ENCODE measurements at places on chromosomes 16 and 17.

GRCh38 chr16:30904114-30904780, 7.8 kb downstream of the CTF1 start:
- peak; percentile 73 for DNase-seq

DNA sequence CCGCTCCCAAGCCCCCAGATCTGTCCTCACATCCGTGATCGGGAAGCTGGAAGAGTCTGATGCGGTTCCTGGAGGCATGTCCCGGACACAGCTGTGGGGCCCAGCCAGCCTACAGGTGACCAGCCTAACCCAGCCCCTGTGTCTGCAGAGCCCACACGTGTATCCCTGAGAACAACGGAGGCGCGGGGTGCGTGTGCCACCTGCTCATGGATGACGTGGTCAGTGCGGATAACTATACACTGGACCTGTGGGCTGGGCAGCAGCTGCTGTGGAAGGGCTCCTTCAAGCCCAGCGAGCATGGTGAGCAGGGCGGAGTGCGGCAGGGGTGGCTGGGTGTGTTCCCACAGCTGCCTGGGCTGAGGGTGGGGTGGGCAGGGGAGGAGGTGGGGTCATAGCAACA, 30.9 kb downstream of the IL4R start:
- DNase-seq, result no peak

DNA sequence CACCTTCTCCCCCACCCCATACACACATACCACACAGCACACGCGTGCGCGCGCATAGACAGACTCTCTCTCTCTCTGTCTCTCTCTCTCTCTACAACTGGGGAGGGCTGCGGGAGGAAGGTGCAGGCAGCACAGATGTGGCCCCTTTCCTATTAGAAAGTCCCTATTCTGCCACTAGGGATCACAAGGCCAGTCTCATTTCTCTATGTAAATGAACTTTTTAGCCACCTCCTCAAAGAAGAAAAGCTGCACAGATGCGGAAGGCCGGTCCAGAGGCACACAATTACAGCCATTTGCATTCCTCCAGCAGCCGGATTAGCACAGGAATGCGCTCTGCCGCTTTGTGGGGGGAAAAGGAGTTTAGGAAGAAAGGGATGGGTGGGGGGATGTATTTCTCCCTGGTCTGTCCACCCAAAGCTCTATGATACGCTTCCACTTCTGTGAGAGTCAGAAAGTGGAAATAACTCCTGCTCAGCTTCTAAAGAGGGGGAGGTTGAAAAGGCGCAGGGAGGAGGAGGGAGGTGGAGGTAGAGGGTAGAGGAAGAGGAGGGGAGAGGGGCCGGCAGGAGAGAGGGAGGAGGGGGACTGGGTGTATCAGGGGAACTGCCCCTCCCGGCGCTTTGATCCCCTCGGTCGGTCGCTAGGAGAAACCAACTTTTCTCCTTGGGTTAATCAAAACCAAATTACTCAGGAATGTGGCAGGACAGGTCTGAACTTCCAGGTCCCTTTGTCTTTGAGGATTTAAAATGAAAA, 11.7 kb downstream of the ZFHX3 start:
- DNase-seq, result peak; percentile 67

DNA sequence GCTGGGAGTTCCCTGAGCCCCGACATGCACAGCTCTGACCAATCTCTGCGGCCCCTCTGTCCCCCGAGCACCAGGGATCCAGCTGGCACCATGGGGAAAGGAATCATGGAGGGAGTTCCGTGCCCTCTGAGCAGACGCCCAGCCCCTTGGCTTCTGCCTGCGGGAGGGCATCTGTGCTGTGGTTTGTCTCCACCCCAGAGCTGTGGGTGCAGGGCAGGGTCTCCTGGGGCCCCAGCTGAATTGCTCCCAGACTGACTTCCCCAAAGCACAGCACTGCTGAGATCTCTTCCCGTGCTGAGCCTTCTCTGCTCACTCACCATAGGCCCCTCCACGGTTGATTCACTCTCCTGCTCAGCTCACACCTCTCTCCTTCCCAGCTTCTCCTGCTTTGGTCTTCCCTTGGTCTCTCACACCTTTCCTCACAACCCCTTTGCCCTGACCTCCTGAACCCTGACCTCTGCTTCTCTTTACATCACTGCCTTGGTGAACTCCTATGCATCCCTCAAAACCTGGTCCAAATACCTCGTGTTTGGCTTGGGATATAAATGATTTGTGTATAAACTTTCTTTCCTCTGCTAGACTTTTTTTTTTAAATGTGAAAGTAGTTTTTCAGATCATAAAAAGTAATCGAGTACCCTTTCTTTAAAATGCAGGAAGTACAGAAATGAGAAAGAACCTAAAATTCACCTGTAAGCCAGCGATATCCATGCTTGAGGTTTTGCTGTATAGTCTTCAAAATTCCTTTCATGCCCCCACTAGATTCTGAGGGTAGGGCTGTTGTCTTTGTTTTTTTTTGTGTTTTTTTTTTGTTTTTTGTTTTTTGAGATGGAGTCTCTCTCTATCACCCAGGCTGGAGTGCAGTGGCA, 265.3 kb downstream of the SEC14L1 start:
- DNase-seq, result peak; percentile 66

DNA sequence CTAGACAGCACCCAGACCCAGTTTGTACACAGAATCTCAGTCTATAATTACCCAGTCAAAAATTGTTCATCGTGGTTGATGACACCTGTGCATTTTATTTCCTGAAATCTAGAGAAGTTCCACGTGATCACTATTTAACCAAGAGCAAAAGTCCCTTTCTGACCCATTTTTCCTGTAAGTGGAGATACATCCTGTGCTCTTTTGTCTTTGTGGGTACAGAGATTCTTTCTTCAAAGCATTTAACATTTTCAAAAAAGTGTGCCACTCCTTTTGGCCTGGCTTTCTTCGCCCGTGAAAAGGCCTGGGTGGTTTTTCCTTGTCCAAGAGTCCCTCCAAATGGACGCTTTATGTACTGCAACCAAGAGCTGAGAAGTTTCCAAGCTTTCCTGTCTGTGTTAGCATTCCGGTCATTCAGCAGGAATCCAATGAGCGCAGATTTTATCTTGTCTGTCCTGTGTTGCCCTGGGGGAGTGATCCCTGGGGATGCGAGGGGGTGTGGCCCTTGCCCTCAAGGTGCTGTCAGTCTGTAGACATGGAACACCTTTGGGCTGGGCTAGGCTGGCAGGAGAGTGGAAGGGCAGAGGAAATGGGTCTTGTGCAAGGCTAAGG, 161.1 kb upstream of the CACNG5 start:
- peak; percentile 55 for DNase-seq

GRCh38 chr17:6574687-6575595, 18.6 kb upstream of the PITPNM3 start:
- DNase-seq, result peak; percentile 80

DNA sequence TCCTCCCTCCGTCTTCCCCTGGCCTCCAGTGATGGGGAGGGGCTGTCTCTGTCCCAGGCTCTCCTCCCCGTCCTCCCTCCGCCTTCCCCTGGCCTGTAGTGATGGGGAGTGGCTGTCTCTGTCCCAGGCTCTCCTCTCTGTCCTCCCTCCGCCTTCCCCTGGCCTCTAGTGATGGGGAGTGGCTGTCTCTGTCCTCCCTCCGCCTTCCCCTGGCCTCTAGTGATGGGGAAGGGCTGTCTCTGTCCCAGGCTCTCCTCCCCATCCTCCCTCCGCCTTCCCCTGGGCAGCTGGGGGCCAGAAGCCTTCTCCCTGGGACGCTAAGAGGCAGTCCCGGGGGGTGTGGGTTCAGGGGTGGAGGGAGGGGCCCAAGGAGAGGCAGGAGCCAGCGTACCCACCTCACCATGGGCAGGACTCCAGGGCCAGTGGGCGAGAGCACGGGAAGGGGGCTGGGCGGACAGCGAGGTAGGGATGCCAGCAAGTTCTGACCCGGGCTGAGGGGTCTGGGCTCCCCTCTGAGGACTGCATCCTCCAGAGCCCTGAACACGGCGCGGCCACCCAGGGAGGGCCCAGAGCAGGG, 14.8 kb downstream of the UTS2R start:
- DNase-seq, result no peak

DNA sequence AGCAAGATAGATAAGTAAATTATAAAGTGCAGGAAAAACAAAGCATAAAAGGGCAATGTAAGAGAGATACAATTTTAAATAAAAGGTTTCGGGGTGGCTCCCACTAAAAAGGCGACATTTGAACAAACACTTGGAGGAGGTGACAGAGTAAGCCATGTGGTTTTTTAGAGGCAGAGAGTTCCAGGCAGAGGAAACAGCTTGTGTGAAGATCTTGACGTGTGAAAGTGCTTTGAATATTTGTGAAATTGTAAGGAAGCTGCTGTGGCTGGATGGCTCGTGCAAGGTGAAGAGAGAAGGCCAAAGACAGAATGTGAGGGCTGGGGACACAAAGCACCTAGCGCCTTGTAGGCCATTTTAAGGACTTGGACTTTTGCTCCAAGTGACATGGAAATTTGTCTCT, 28.6 kb upstream of the HYDIN start:
- peak; percentile 22 for DNase-seq

DNA sequence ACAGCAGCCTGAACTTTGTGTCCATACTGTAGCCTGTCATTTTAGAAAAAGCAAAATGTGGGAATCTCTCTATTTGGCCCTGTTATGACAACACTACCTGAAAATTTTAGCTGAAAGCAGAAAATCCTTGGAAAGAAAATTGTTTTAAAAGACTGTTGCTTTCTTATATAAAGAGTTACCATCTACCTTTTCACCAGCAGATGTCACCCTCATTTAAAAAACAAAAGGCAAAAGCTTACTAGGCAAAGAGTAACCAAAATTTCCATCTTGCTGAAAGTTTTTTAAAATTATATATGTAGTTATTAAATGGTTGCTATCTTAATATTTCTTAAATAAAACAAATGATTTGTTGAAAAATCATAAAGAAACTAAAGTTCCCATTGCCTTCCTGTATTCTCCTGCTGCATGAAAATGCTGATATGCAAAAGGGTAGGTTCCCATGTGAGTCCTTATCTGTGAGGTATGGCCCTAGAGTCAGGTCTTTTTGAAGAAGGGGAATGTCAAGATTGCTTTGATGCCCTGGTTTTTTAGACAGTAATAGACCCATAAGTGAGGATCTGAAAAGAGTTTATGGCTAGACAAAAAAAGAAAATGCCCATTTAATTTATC, 61.0 kb downstream of the TNRC6C start:
- peak; percentile 77 for DNase-seq

DNA sequence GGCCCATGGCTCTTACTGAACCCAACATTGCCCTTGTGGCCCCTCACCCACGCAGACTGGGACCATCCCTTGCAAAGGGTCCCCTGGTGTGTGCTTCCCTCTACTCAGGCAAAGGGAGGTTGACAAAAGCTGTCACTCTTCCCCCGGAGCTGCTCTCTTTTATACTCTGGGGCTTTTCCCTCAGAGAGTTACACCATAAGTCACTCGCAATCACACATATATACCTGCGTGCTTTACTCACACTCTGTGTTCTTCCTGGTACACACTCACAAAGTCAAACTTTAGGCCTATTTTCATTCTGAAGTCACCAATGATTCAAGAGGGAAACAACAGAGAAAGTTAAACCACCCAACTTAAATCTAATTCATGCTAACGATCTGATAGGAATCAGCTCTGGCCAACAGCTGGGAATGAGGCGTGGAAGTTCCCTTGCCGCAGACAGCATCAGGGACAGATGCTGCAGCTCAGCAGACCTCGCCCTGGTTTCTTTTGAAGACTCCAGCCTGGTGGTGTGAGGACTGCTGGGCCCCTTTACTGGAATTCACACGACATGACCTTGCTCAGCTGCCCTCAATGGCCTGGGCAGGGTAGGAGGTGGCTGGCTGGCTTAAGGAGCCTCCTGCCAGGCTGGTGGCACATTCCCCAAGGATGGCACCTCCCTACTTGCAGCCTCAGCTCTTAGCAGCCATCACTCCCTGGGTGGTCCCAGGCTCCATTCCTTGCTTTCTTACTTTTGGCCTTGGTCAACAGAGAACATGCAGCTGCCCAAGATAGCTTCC, 27.3 kb downstream of the HIC1 start:
- no peak for DNase-seq

DNA sequence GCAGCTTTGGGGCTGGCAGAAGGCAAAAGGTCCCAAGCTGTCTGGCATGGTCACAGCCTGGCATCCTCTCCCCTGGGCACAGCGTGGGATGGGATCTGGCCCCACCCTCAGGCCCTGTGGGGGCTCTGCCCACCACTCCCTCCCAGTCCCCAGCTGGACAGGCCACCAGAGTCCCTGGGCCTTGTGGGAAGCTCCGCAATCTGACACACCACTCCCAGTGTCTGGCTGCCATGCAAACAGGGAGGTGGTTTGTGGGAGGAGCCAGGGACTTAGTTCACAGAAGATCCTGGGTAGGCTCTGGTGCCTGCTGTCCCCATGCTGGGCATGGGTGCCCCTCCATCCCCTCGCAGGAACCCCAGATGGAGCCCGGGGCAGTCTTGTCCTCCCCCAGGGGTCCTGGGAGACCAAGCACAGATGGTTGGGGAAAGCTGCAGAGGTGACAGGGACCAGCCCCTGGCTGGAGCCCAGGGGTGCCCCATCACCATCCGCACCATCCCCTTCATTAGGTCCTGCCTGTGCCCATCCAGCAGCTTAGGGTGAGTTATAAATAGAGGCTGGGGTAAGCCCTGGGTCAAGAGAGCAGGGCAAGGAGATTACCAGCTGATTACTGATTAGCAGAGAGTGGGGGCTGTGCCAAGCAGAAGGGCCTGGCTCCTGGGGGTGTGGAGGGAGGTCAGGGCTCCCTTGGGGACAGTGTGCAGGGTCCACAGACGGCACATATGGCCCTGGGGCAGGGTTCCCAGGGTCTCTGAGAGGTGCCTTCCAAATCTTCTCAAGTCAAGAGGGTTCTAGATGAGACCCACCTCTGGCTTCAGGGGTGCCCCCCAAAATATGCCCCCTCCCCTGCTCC, 6.2 kb downstream of the FSCN2 start:
- no peak for DNase-seq

DNA sequence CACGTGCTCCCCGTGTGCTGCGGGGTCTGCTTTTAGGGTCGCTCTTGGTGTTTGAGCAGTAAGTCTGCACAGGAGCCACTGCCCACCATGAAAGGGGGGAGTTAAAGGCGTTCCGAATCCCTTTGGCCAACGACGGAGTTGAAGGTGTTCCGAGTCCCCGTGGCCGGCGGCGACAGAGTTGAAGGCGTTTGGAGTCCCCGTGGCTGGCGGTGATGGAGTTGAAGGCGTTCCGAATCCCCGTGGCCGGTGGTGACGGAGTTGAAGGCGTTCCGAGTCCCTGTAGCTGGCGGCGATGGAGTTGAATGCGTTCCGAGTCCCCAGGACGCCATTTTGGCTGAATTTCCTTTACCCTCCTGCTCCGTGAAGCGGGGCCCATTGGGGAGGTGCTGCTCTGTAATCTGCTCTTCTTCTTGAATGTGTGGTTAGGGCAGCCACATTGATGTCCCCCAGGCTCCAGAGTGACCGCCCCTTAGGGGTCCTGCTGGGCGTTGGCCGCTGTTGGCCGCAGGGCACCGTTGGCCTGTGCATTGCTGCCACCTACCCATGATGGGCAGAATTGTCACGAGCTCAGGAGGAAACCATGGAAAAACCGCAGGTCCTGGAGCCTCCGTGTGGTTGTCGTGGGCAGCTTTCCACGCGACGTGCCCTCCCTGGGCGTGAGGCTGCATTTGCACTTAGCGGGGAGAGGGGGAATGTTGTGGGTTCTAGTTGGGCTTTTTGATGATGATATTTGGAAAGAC, 73.7 kb upstream of the ZNF750 start:
- DNase-seq, result peak; percentile 38
